ENCODE measurements at places on chromosomes 5 and 9.

DNA sequence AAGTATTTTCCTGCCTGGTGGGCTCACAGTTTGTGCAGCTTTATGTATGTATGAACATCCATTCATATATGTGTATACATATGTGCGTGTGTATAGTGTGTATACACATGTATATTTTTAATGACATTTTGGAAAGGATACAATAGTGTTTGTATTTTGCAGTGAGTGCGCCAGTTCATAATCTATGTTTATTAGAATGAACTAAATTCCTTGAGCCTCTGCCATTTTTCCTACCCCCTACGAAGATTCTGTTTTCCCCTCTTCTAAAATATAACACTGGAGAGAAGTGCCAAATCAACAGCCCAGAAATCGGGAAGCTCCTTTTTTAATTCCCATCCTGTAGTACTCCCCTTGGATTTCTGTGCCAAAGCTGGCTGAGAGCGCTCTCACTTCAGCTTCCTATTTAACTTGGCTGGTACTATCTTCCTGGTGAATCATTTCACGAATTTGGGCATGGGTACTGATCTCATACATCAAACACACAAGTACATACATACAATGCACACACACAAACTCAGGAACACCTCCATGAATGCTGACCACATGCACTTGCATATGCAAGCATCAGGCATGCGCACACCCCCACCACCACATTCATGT, 578.4 kb upstream of the WWC1 start:
- no peak for DNase-seq

DNA sequence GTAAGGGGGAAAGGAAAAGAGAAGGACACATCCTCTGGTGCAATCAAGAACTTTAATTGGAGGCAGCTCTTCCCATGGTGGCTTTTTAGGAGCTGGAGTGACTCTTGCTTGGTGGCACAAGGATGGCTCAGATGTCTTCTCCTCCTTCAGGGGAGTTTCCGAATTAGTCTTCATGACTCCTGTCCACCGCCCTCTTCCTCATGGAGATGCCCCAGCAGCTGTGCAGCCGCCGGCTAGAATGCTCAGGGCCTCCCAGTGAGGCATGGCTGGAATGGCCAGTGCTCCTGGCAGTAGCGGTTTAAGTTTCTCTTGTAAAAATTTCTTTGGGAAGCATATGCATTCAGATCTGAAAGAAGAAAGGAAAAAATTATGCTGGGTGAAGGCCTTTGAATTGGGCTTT, 8.8 kb upstream of the TEX53 start:
- DNase-seq, result no peak

DNA sequence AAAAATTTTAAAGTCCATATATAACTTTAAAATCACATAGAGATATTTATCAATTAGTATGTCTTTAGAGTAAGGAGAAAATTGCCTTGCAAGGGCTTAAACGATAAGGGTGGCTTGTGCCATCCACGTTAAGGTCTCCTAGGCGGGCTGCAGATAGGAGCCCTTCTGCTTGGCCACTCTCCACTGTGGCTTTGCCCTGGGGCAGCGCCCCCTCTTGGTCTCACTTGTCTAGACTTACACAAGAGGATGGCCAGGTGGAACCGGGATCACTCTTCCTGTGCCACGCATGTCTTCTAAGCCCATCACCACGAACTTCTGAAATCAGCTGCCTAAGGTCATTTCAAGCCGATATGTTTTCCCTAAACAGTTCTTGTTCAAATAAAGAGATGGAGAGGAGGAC, 2.9 kb downstream of the FPGS start:
- DNase-seq, result no peak

DNA sequence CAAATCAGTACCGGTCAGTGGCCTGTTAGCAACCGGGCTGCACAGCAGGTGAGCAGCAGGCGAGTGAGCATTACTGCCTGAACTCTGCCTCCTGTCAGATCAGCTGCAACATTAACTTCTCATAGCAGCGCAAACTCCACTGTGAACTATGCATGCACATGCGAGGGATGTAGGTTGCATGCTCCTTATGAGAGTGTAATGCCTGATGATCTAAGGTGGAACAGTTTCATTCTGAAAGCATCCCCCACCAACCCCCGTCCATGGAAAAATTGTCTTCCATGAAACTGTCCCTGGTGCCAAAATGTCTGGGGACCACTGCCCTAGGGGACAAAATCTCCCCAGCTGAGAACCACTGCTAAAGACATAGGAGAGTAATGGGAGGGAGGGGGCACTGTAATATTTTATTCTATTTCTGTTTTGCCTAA, 51.1 kb downstream of the P4HA2 start:
- DNase-seq, result no peak
